ENCODE measurements at places on chromosomes 11 and 22.

DNA sequence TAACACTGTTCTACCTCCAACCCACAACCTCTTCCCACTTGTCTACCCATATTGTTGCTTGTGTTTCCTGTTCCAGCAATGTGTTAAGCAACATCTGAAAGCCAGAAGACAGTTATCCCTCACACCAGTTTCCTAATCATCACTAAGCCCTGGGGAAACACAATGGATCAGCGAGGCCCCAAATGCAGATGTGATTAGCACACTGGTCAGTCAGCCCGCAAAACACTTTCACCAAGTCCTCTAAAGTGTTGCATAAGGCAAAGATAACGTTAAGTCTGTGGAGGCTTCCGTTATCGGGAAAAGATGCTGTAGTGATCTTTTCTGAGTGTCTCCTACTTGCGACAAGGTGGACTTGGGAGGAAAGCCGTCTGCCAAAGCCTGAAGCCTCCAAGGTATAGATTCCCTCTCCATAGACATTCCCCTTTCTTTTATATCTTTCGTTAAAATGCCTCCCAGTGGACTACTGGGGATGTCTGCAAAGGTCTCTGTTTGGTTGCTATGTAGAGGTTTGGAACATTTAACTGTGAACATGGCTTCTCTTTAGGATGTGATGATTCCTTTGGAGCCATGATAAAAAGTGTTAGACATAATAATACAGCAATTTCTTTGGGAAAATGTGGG, at the start of gene MS4A3:
TSS of gene MS4A3 (plus strand) at position 317 of the 621 bp plus-strand sequence. CDS start 4,496 bp downstream, outside the sequence.
- peak; percentile 83 for DNase-seq

GRCh38 chr11:58712531-58712930, 19.2 kb downstream of the GLYAT start:
- no peak for DNase-seq

DNA sequence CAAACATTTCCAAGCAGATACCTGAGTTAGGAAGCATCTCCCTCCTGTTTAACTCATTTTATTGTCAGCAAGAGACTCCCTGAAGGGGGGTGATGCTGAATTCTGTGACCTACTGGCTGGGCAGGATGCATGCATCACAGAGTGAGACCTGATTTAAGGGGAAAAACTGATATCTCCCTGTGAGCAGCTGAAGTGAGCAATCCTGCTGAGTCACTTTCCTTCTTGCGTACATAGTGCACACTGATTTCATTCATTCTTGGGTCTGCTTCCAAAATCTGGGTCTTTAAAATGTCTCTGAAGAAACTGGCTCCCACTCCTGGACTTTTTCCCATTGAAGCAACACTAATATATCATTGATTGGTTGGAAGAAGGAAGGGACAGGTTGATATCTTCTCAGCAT, 23.3 kb downstream of the P4HA3 start:
- peak; percentile 61 for DNase-seq

DNA sequence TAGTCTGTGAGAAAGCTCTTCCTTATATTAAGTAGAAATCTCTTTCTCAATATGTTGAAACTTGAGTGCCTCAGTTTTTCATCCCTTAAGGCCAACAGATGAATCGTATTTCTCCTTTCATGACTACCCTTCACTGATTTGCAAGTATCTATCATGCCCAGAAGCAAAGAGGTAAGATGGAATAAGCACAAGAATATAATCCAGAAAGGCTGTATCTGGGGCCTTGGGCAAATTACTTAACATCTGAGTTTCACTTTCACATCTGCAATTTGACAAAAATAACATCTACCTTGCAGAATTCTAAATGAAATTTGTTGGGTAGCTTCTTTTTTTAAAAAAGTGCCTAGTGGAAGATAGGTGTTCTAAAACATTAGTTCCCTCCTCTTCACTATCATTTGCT, 552.4 kb upstream of the ANO5 start:
- no peak for DNase-seq

DNA sequence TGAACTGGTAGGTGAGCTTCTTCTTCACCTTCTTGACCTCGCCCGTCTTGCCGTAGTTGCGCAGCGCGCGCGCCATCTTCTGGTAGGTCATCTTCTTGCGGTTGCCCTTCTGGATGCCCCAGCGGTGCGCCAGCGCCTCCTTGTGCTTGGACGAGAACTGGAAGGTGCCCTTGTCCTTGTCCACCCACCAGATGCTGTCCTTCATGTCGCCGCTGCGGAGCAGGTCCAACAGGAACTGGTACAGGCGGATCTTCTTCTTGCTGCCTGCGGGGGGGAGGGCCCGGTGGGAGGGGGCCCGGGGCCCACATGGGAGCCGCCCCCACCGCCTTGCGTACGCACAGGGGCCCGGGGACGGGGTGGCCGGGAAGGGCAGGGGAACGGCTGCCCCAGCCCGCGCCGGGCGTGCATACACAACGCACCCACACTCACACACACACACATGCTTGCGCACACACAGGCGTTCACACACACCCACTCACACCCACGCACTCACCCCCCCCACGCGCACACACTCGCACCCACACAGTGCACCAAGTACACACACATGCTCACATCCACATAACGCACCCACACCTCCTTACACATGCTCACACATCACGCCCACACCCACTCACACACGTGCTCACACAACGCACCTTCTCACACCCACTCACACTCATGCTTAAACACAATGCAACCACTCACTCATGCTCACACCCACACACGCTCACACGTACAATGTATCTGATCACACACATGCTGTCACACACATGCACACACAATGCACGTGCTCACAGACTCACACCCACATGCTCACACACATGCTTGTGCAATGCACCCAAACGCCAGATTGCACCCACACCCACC, 3.0 kb upstream of the MYBPC3 start:
- peak; percentile 77 for DNase-seq

- DNase-seq, result no peak
Measured at GRCh38 chr11:719214-720016, 13.4 kb downstream of the EPS8L2 start.

DNA sequence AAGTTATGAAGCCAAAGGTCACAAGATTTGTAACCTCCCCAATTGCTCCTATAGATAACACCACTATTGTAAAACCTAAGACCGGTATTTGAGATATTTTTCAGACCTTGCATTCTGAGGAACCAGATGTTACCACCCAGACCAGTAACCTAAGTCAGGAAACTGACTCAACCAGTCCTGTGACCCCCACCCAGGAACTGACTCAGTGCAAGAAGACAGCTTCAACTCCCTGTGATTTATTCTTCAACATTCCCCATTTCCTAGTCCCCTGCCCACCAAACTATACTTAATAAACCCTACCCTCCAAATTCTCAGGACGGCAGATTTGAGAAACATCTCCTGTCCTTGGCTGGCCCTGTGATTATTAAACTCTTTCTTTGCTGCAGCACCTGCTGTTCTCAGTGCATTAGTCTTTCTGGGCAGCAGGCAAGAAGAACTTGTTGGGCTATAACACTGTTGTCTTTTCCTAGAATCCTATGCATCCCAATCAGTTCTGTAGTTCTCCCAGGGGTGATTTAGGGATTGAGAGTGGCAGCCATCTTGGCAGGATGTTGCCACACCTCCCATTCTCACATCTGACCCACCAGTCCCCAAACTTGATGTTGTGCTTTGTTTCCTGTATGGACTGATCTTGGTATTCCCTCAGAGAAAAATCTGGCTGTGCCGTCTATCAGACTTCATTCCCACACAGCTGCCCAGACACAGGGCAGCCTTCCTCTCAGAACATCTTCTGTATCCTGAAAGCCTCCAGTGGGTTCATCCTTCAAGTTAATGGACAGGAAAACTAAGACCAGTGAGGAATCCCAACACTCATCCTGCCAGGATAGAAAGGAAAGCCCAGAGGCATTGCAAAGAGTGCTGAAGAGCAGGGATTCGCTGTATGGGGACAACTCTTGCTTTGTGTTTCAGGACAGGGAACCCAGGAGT, 104.0 kb downstream of the PDE2A start:
- DNase-seq, result no peak

DNA sequence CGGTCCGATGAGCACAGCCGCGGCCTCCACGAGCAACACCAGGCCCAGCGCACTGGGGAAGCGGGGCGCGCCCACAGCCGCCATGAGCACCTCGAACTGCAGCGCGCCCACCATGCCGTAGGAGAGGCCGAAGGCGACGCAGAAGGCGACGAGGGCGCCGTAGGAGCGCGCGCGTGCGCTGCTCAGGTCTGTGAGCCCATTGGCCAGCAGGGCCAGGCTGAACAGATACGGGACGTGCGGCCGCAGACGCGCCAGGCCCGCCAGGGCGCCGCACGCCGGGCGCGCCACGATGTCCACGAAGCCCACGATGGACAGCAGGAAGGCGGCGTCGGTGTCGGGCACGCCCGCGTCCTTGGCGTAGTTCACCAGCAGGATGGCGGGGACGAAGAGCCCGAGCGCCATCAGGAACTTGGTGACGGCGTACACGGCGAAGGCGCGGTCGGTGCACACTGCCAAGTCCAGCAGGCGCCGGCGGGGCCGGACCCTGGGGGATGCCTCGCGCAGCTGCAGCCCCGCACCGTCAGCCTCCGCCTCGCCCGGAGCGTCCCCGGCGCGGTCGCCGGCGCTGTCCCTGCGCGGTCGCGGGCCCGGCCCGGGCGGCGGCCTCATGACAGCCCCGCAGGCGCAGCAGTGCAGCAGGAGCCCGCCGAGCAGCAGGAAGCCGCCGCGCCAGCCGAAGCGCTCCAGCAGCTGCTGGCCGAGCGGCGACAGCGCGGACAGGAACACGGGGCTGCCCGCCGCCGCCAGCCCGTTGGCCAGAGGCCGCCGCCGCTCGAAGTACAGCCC, 2.9 kb downstream of the SLC16A8 start:
- DNase-seq, result peak; percentile 60

- peak; percentile 82 for DNase-seq
Measured at GRCh38 chr11:5476186-5476819, 12.2 kb upstream of the OR52D1 start.

DNA sequence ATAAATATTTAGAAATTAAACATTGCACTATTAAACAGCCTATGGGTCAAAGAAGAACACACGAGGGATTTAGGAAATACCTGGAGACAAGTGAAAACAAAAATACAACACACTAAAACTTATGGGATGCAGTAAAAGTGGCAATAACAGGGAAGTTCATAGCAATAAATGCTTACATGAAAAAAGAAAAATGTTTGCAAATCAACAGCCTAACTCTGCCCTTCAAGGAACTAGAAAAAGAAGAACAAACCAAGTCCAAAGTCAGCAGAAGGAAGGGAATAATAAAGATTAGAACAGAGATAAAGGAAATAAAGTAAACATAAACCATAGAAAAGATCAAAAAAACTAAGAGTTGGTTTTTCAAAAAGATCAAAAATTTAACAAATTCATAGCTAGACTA, 31.6 kb downstream of the NXPE2 start:
- no peak for DNase-seq

GRCh38 chr11:121372671-121373429, 79.3 kb upstream of the SORL1 start:
- no peak for DNase-seq

DNA sequence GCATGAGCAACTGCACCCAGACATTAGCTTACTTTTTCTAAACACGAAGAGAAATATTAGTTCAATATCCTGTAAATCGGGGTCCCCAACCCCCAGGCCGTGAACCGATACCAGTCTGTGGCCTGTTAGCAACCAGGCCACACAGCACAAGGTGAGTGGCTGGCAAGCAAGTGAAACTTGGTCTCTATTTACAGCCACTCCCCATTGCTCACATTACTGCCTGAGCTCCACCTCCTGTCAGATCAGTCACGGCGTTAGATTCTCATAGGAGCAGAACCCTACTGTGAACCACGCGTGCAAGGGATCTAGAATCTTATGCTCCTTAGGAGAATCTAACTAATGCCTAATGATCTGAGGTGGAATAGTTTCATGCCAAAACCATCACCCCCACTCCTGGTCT, 27.8 kb upstream of the DEPDC7 start:
- DNase-seq, result no peak

- DNase-seq, result no peak
Measured at GRCh38 chr22:17257121-17258001, 38.1 kb upstream of the ADA2 start.

DNA sequence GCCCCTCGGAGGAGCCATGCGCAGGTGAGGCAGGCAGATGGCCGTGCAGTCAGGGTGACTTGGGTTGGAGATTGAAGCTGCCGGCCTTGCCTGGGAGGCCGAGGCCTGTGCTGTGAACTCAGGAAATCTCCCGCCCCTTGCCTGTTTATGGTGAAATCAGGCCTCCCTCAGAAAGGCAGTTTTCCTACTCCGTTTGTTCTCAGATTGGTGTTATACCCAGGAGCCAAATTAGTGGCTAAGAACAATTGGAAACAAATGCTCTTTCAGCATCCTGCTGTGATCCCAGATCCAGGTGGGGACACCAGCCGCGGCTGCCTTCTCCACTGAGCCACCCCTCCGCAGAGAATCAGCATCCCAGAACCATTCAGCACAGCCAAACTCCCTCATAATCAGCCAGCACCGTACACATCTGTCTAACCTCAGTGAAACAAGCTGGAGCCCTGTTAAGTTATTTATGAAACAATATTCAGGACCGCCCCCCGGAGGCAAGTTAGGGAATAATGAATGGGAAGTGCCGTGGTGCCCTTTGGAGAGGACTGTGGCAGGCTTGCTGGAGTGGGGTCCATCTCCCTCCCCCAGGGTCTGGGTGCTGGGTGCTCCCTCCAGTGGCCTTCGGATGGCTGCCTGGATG, 60.0 kb downstream of the PKNOX2 start:
- DNase-seq, result peak; percentile 19

GRCh38 chr11:64868904-64869570, 9.4 kb downstream of the EHD1 start:
- no peak for DNase-seq

- DNase-seq, result no peak
Measured at GRCh38 chr11:2400762-2401435, 349 bp downstream of the TSSC4 start.

GRCh38 chr11:41398175-41398574, 61.3 kb downstream of the LRRC4C start:
- DNase-seq, result no peak

DNA sequence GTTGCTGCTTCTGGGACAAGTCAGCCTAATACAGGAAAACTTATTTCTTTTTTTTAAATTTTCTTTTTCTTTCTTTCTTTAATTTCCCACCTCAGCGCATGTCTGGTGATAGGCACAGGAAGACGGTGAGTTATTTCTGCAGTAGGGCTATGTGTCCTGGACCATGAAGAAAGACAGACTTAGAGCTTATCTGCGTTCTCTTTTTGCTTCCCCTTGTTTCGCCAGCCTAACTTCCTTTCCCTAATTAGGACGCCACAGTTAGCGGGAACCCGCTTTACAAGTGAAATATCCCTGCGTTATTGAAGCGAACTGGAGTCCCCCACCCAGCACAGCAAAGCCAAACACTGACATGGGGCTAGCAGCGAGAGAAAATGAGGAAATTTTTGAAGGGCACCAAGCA, 8.6 kb downstream of the OR6M1 start:
- DNase-seq, result no peak

Data from hematopoietic multipotent progenitor cell treated with erythropoietin and hydrocortisone succinate and interleukin-3 and kit ligand, for 4 days (in vitro differentiated cells).